ENCODE measurements at places on chromosomes 1 and 21.

DNA sequence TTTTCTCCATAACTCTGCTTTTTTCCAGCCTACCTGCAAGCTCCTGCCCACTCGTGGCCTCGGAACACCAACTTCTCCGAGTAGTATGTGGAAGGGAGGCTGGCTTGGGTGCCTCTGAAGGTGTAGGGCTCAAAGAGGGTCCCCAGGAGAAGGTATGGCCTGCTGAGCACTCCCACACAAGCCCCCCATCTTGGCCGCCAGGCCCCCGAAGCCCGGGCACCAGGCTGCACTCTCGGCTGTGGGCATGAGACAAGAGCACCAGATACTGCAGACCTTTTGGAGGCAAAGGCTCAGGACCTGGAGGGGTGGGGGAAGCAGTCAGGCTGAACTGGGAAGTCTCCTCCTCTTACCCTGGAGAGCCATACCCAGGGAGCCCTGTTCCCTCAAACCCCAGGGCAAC, 1.7 kb downstream of the ZNF692 start:
- no peak for DNase-seq

- DNase-seq, result no peak
Measured at GRCh38 chr1:109527098-109527811, 12.4 kb upstream of the GPR61 start.

GRCh38 chr21:40208206-40208947, 341.1 kb downstream of the PCP4 start:
- DNase-seq, result no peak

DNA sequence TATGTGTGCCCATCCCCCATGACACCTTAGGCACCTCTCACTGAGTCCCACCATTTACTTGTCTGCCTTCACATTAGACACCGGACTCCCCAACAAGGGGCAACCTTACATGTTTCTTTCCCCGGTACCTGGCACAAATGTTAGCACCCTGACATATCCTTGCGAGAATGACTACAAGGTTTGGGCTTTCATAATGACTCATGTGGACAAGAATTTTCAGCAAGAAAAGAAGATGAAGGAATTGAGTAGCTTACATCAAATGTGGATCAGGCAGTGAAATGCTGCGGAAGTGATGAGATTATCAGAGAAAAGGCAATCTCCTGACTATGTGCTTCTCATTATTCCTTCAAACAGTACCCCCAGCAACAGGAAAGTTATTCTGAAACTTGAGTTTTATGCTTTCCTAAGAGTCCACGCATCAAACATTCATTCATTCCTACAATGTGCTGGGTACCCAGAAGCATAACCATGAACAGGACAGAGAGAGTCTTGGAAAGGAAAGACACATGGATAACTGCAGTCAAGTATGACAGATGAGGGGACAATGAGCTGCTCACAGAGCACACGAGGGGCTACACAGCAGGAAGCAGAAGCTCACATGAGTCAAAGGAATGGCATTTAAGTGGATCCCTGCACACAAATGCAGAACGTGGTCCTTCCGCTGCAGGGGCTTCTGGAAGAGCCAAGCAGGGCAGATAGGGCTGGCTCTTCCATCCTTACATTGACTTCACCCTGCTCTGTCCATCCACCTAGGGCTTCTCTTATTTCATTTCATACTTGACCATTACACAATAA, 112.1 kb downstream of the PCNX2 start:
- no peak for DNase-seq

DNA sequence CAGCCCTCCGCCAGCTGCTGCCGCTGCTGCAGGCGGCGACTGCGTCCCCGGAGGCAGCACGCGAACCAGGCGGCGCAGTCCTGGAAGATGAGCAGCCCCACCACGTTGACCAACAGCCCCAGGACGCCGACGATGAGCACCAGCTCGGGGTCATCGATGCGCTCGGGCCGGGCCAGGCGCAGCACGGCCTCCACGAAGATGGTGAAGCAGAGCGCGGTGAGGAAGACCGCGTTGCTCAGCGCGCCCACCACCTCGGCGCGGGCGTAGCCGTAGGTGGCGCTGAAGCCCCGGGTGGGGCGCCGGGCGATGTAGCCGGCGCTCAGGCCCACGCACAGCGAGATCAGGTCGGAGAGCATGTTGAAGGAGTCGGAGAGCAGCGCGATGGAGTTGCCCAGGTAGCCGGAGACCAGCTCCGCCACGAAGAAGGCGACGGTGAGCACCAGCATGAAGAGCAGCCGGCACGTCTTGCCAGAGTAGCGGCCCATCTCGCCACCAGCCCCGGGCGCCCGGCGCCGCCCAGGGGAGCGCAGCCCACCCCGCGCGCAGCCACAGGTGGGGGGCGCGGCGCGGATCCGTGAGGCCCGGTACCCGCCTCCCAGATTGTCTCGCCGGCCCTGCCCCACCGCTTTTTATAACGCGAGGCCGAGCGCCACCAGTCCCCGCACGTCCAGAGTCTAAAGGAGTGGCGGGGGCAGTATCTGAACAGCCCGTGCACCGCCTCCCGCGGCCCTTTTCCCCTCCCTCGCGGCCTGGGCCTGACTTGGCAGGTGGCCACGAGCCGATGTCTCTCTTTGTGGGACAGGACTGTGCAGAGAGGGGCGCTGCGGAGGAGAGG, at the start of gene SLC30A10:
SLC30A10 (minus strand) TSS at position 602 of the 835 bp plus-strand sequence; CDS start at position 485, 117 bp downstream.
- no peak for DNase-seq

DNA sequence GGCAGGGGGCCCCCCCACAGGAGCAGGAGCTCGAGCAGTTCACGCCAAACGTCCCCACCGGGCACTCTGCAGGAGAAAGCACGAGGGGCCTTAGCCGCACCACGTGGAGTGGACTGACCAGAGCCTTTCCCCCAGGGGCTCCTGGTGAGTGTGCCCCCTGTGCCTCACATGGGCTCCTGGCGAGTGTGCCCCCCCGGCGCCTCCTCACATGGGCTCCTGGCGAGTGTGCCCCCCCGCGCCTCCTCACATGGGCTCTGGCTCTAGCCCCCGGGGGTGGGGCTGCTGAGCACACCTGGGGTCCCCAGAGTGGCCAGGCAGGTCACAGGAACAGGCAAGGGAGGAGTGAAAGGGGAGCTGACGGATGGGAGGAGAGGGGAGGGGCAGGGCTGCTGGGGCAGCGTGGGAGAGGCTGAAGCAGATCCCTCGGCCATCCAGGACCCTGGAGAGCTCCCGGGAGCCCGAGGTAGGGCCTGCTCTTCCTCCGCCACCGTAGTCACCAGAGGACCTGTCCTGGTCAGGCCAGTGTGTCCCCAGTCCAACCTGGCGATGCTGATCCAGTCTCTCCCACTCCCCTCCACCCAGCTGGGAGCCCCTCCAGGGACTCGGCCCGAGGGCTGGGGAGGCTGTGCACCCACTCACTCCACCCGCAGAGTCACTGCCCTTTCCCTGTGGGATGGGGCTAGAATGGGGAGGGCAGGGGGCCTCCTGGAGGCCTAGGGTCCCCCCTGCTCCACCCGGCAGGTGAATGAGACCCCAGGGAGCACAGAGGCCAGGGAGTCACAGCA, 47.6 kb downstream of the ARHGEF16 start:
- no peak for DNase-seq

GRCh38 chr1:85836736-85837135, 128.5 kb upstream of the ZNHIT6 start:
- DNase-seq, result no peak

DNA sequence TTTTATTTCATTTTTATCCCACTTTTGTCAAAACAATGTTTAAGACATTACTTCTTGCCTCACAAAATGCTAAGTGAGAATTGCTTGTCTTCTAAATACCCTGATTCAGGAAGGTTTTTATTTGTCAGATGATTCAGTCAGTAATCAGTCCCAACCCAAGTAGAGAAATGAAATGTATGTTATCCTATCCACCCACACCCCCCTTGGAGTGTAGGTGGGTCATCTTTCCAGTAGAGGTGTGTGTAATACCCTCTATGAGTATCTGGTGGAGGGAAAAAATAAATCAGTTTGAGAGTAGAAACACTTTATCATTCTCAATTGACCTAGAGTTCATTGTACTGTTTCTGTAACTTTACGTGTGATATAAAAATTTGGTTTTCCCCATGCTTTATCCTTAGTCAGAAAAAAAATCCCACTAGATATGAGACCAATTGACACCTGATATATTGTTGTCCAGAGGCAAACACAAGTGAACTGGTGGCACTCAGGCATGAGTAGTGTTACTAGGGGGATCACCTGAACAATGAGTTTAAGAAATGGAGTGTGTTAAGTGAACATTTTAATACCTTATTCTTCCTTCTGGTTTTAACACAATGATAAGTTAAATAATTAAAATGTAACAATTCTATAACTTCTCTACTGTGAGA, 153.8 kb upstream of the C1orf105 start:
- DNase-seq, result no peak

- no peak for DNase-seq
Measured at GRCh38 chr1:22273686-22274681, 131.1 kb upstream of the WNT4 start.

DNA sequence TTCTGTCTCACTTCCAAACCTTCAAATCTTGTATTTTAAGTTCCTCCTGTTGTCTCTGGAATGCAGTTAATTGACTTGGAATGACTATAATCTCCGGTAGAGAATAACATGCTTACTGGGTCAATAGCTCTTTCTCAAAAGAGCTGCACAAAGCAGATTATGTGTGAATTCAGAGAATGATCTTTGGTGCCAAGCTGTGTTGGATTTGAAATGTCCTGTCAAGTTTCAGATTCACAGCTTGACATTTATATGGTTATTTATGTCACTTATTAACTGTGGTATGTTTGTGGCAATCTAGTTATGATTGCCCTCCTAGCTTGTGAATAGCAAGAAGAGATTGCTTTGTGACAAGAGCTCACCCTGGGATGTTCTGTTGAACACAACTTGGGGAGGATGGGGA, 128.3 kb upstream of the KCNE2 start:
- no peak for DNase-seq

- DNase-seq, result no peak
Measured at GRCh38 chr1:10979483-10979920, 33.0 kb upstream of the TARDBP start.

GRCh38 chr1:227424953-227425352, 106.7 kb upstream of the CDC42BPA start:
- DNase-seq, result no peak

GRCh38 chr1:170215072-170215885, 69.5 kb downstream of the NTMT2 start:
- DNase-seq, result no peak
